ENCODE measurements at places on chromosomes 16 and 17. TPM values are rescaled to one million over a fixed set of nuclear protein-coding genes. Genes with fewer than 3 reads are reported as not detected.

DNA sequence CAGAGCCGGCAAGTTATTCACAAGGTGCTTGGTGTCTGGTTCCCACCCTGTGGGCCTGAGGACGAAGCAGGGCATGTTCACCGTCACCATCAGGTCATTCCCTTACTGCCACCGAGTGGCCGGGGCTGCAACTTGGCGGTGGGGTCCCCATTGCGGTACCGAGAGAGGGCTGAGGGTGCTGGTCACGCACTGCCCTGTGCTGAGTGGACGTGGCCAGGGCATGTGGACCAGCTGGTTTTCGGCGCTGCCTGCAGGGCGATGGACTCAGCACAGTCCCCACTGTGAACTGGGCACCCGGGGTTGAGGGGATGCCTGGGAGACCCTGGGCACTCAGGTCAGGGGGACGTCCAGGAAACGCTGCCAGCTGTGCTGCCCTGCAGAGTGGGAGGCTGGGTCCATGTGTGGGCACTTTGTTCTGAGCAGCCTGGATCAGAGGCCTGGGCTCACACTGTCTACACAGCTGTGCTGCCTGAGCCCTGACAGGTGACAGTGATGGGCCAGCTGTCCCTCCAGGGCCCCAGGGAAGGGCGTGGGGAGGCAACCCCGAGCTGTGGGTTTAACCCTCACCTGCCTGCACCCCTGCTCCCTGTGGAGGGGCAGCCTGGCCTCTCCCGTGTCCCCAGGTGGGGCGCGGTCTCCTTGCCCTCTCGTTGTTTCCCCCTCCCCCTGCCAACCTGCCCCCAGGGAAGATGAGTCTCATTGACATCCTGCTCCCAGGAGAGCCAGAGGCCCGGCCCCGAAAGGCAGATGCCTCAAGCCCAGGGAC, 39.3 kb upstream of the GNG13 start:
- H3K4me1 ChIP-seq = no peaks in the 10 kb centered on the region
- H3K36me3 ChIP-seq = no peaks in the 10 kb centered on the region
- DNase-seq = no peak
- H3K4me3 ChIP-seq = no peak overlapping the region
- no peaks in the 10 kb centered on the region for H3K27me3 ChIP-seq

GRCh38 chr17:46010597-46011186, 11.6 kb downstream of the STH start:
- DNase-seq = no peak
- H3K27ac ChIP-seq = no peak overlapping the region
- no peaks in the 10 kb centered on the region for H3K36me3 ChIP-seq
- H3K4me1 ChIP-seq = no peaks in the 10 kb centered on the region

- no peak overlapping the region for H3K4me3 ChIP-seq
- DNase-seq = no peak
- H3K27me3 ChIP-seq = no peaks in the 10 kb centered on the region
- H3K36me3 ChIP-seq = no peaks in the 10 kb centered on the region
- no peak overlapping the region for H3K27ac ChIP-seq
Measured at GRCh38 chr17:79629548-79630049, 18.7 kb upstream of the RBFOX3 start.

The C16orf92 gene
- not detected for total RNA-seq

The DHRS7C gene
- total RNA-seq = 1.2 TPM

The KRT17 gene
- 59.5 TPM for total RNA-seq

DNA sequence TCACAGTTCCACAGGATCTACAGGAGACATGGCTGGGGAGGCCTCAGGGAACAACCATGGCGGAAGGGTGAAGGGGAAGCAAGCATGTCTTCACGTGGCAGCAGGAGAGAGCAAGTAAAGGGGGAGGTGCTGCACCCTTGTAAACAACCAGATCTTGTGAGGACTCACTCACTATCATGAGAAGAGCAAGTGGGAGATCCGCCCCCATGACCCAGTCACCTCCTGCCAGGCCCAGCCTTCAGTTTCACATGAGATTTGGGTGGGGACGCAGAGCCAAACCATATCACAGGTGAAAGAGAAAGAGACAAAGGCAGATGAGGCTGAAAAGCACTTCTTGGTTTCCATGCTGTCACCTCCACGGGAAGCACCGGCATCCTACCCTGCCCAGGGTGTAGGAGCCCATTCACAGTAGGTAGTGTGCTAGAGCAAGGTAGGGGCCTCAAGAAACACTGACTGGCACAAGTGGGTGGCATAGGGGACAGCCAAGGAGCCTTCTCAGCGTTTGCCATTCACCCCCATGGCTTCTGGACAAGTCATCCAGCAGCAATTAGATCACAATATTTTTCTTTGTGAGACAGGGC, 6.6 kb downstream of the NARF start:
- no peak overlapping the region for H3K27ac ChIP-seq
- DNase-seq = no peak
- H3K36me3 ChIP-seq = no peaks in the 10 kb centered on the region
- no peaks in the 10 kb centered on the region for H3K27me3 ChIP-seq
- no peak overlapping the region for H3K4me3 ChIP-seq
- peaks cover 14% of the 10 kb centered on the region for H3K4me1 ChIP-seq

DNA sequence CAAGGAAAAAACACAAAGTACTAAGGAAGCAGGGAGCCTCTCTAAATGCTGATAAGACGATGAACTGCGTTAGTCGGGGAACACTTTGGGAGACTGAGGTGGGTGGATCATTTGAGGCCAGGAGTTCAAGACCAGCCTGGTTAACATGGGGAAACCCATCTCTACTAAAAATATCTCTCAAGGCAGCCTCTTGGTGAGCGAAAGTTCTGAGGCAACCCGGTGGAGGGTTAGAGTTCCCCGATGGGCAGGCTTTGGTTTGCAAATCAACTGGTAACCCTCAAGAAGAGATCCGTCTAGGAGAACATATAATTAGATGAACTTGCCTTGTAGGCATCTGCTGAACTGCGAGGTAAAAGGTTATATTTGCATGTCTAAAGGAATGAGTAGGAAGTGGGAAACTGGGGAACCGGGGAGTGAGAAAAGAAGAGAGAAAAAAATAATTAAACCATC, 44.6 kb downstream of the WSB1 start:
- H3K36me3 ChIP-seq = no peaks in the 10 kb centered on the region
- peaks cover 12% of the 10 kb centered on the region for H3K4me1 ChIP-seq
- H3K4me3 ChIP-seq = no peak overlapping the region
- H3K27ac ChIP-seq = no peak overlapping the region
- DNase-seq = no peak
- no peaks in the 10 kb centered on the region for H3K27me3 ChIP-seq

GRCh38 chr17:44636562-44636961, 19.7 kb upstream of the MEIOC start:
- H3K4me1 ChIP-seq = no peaks in the 10 kb centered on the region
- H3K27me3 ChIP-seq = no peaks in the 10 kb centered on the region
- H3K27ac ChIP-seq = no peak overlapping the region
- H3K36me3 ChIP-seq = no peaks in the 10 kb centered on the region
- DNase-seq = peak; percentile 53

DNA sequence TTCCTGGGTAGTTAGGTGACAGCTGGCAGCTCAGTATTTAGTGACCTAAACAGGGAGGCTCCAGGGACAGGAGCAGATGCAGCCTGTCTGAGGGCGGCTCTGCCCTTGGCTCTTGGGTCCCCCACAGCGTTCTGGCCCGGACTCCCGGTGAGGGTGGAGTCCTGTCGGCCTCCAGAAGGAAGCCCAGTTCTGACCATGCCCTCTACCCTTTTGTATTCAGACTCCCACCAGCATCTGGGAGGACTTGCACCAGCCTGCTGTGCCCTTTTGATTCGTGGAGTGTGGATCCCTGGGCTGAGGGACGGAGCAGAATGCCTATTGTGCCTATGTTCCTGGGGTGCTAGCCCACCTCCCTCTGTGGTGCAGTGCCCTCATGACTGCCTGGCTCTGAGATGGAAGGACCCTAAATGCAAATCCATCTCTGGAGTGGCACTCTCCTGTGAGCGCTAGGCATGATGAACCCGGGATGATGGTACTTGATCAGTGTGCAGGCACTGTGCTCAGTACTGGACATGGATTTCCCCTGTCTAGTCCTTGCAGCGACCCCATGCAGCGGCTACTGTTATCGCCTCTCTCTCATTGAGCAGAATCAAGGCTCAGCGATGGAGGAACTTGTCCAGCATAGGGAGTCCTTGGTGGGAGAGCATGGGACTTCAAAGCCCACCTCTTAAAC, 123.1 kb downstream of the SNX29 start:
- no peaks in the 10 kb centered on the region for H3K27me3 ChIP-seq
- H3K4me1 ChIP-seq = peaks cover 30% of the 10 kb centered on the region
- no peak overlapping the region for H3K4me3 ChIP-seq
- no peak for DNase-seq
- H3K36me3 ChIP-seq = no peaks in the 10 kb centered on the region

DNA sequence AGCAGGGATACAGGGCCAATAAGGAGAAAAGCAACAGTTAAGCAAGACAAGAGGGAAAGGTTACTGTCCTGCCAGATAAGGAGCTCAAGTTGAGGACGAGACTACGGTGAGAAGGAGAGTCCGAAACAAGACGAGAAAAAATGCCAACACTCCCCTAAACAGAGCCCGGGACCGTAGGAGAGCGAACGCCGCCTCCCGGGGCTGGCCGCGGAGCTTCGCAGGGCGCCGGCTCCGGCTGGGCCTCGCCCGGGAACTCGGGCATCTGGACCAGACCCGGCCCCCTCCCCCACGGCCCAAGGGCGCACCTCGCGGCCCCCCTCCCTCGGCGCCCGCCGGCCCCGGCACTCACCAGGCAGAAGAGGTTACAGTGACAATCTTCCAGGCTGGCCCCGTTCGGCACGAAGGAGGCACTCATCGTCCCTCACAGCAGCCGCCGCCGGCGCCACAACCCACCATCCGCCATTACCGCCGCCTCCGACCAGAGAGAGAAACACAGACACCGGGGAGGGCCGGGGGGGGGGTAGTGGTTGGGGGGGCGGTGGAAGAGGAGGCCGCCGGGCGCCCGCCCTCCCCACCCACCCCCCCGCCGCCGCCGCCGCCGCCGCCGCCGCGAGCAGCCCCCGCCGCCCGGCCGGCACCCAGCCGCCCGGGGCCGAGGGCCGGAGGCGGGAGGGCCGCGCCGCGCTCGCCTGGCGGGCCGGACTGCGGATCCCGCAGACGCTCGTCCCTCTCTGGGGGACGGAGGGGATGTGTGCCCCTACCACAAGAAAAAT, at the start of gene MED13:
Gene MED13 (minus strand): TSS at position 488 of the 773 bp plus-strand sequence. CDS start 73 bp downstream, at position 415.
- H3K36me3 ChIP-seq = no peaks in the 10 kb centered on the region
- H3K27me3 ChIP-seq = no peaks in the 10 kb centered on the region
- peak within 1 kb of the TSS; percentile 99 for H3K27ac ChIP-seq
- H3K4me1 ChIP-seq = peaks cover 15% of the 10 kb centered on the region
- H3K4me3 ChIP-seq = peak within 1 kb of the TSS; percentile 76

The TM4SF5 gene
- total RNA-seq = 20.8 TPM

GRCh38 chr17:56317351-56318208, 164.3 kb downstream of the ANKFN1 start:
- no peak overlapping the region for H3K27ac ChIP-seq
- no peaks in the 10 kb centered on the region for H3K36me3 ChIP-seq
- no peaks in the 10 kb centered on the region for H3K4me1 ChIP-seq

The SLC16A13 gene
- total RNA-seq = 6.2 TPM

The GAN gene
- 10.9 TPM for total RNA-seq

- no peak for DNase-seq
- H3K4me1 ChIP-seq = peaks cover 6% of the 10 kb centered on the region
- peak overlapping the region; percentile 61 for H3K27ac ChIP-seq
- H3K27me3 ChIP-seq = no peaks in the 10 kb centered on the region
- no peaks in the 10 kb centered on the region for H3K36me3 ChIP-seq
Measured at GRCh38 chr16:65769776-65770438, 596.6 kb upstream of the CDH5 start.

GRCh38 chr16:29962344-29962994, 590 bp downstream of the TMEM219 start:
- peak; percentile 51 for DNase-seq
- H3K27ac ChIP-seq = peak overlapping the region; percentile 94
- H3K27me3 ChIP-seq = no peaks in the 10 kb centered on the region
- peak overlapping the region; percentile 54 for H3K4me3 ChIP-seq
- peaks cover 5% of the 10 kb centered on the region for H3K4me1 ChIP-seq
- H3K36me3 ChIP-seq = no peaks in the 10 kb centered on the region

DNA sequence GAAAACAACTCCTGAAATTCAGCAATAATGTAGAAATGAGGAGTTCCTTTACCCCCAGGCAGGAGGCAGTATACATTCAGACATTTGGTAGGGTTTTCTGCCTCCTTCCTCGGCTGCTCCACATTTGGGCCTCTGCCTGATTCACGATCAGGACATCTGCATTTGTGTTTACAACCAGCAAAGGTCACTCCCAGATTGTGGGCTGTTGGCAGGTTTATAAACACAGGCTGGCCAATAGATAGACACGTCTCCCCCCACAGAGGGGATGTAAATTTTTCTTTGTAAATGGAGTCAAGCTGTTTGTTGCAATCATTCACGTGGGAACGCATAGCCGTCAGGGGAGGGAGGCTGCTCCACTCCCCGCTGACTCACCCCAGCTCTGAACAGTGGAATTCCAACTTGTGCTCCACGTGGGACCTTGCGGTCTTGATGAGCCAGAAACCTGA, 252.1 kb upstream of the N4BP1 start:
- no peaks in the 10 kb centered on the region for H3K4me1 ChIP-seq
- peaks cover 6% of the 10 kb centered on the region for H3K27me3 ChIP-seq
- DNase-seq = peak; percentile 32
- H3K27ac ChIP-seq = no peak overlapping the region
- no peaks in the 10 kb centered on the region for H3K36me3 ChIP-seq

The TMEM101 gene
- total RNA-seq = 43.3 TPM

DNA sequence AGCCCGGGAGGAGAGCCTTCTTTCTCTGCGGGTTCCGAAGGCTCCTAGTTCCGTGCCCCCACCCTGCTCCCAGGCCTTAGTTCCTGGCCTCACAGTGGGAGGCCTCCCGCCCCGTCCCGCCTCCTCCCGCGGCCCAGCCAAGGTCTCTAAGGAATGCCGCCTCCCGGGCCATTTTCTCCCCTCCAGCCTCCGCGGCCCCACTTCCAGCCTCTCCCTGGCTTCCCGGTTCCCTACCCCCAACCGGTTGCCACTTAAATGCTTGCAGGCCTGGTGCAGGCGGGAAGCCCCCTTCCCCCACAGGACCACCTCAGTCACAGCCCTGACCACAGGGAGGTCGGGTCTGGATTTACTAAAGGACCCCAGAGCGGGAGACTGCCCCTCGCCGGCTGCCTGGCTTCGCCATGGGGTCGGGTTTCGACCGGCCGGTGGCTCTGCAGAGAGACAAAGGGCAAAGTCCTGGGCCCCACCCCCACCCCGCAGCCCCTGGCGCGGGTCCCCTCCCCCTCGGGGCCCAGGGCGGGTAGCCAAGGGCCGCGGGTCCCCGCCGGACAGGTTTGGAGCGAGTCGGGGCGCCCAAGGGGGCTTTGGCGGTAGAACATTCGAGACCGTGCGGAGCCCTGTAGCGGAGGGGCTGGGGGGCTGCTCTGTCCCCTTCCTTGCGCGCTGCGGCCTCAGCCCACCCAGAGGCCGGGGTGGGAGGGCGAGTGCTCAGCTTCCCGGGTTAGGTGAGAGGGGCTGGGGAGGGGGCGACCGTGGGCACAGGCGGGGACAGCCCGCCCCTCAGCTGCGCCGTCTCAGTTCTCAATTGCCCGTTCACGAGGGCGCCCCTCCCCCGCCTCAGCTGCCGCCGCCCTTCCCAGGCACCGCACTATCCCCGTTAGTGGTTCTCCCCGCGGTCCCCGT, 16.4 kb downstream of the IGF2BP1 start:
- H3K4me3 ChIP-seq = peak overlapping the region; percentile 52

The CIITA gene
- not detected for total RNA-seq

The PRR35 gene
- total RNA-seq = not detected

- DNase-seq = no peak
- H3K27me3 ChIP-seq = no peaks in the 10 kb centered on the region
- H3K4me3 ChIP-seq = no peak overlapping the region
- peak overlapping the region; percentile 8 for H3K27ac ChIP-seq
- H3K36me3 ChIP-seq = no peaks in the 10 kb centered on the region
Measured at GRCh38 chr17:37701496-37701898, 43.4 kb downstream of the HNF1B start.
